ENCODE measurements at places on chromosomes 6 and 20. TPM values are rescaled to one million over a fixed set of nuclear protein-coding genes. Genes with fewer than 3 reads are reported as not detected.

Gene TMEM244
- total RNA-seq, result not detected

Gene GPR6
- total RNA-seq, result not detected

DNA sequence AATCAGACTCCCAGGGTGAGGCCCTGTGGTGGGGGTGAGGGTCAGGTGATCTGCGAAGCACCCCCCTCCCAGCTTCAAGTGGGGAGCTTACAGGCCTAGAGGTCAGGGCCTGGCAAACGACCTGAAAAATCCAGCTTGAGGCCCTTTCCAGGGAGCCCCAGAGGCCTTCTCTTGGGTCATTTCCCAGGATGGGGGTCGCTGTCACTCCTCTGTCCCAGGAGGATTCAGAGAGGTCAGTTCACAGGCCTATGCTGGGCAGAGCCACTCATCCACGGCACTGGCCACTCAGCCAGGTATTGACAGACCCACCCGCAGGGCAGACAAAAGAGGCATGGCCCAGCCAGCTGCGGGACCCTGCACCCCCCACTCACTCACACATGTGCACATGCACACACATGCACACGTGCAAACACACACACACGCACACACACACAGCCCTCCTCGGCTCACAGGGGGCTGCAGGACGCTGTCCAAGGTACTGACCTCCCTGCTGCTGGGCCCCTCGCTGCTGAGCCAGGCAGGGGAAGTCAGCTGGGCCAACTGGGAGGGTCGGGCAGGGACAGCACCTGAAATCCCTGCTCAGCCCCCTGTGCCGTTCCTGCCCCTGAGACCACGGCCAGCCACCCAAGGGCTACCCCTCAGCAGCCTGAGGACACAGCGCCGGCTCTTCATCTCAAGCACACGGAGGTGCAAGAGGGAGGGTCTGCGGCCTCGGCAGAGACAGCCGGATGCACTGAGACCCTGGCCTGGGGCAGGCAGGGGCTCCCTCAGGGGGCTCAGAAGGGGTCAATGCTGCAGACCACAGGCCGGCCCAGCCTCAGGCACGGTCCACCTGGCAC is 113.8 kb downstream of the TAF4 start:
- no peak for DNase-seq

DNA sequence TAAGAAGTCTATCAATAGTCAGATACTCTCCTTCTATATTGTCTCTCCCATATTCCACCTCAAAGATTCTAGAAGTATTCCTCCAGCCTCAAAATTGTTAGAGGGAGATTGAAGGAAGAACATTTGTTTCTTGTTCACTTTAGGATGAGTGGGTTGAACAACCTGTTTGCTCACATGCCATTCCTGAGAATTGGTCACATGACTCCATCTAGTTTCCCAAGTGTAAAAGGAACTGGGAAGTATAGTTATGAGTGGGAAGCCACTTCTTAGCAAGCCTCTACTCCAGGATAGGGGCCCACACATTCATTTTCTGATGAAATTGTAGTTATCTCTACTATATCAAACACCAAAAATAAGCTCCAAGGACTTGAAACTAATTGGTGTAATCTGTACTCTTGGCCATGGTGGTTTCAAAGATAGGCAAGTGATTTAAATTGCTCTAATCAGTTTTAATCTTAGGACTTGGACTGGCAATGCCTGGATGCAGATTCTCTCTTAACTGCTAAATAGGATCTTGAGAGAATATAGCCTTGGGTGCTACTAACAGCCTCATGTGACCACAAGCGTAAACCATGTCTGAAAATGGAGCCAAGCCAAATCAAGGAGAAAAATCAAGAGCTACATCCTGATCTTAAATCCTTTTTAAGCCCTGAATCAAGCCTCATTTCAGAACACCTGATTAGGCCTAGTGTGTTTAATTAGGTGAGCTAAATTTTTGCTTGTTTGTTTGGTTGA is 758.7 kb upstream of the MAN1A1 start:
- no peak for DNase-seq

DNA sequence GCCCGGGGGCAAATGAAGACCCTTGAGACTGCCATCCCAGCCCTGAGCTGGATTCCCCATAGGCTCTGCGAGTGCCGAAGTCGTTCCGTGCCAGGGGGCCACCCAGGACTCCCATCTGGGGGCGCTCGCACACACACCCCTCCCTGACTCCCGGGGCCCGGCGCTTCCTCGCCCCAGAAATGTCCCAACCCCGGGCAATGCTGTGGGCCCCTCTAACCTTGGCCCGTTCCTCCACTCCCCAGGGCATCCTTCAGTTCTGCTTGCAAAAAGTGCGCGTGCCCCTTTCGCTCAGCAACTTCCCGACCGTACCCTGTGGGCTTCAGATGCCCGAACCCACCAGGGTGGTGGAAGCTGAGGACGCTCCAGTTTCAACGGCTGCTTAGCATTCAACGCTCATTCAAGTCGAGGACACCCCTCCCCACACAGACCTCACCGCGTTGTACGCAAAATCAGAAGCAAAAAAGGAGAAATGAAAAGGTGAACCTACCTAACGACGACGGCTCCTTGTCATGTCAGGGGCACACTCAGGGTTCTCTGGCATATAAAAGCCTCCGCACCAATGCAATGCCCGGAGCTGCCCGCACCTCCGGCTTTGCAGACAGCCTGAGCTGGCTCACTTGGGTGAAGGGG is 25.3 kb downstream of the RIPOR2 start:
- DNase-seq, result no peak

DNA sequence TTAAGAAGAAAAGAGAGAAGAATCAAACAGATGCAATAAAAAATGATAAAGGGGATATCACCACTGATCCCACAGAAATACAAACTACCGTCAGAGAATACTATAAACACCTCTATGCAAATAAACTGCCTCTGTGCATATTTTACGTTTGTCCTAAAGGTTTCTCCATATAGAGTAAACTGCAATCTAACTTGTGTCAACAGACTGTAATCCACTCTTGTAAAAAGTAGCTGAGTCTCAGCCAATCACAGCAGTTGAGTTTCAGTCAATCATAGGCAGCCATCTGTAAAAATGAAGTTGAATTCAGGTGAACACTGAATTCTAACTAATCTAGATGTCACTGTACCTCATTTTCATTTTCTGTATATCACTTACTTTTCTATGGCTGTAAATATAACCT is 112.2 kb upstream of the SYNCRIP start:
- DNase-seq, result no peak

GRCh38 chr20:23149623-23150279 is 63.6 kb upstream of the CD93 start:
- DNase-seq, result no peak
